T-helper 1 cell treated with Interleukin-12 subunit alpha and Interleukin-12 subunit beta and Interleukin-4 antibody, amounts not matched to agents 30 ng/mL and 1 ng/mL, for 36 hours (primary cell): ENCODE measurements at places on chromosomes 5 and 9. TPM values are rescaled to one million over a fixed set of nuclear protein-coding genes. Genes with fewer than 3 reads are reported as not detected.

The IRX1 gene
- not detected in 2 replicates for total RNA-seq

The SLCO6A1 gene
- not detected in 2 replicates for total RNA-seq

The DMGDH gene
- 1.3 TPM in 1 of 2 replicates, not detected in the other for total RNA-seq

The NEURL1B gene
- total RNA-seq, result 1.3 TPM in 2 replicates

The KCNMB1 gene
- not detected in 2 replicates for total RNA-seq

The IFNK gene
- not detected in 2 replicates for total RNA-seq

The STX17 gene
- 35.6 and 36.9 TPM in 2 replicates for total RNA-seq

The OBP2B gene
- not detected in 2 replicates for total RNA-seq

The PCDHGB7 gene
- total RNA-seq, result 0.07 and 0.29 TPM in 2 replicates

The IFNA13 gene
- total RNA-seq, result not detected in 2 replicates

The TMEM174 gene
- total RNA-seq, result not detected in 2 replicates

The WNK2 gene
- 0.20 and 0.22 TPM in 2 replicates for total RNA-seq

The SAPCD2 gene
- total RNA-seq, result 19.7 and 21.1 TPM in 2 replicates

The PCDHGB4 gene
- 0.17 TPM in 2 replicates for total RNA-seq

The IL5 gene
- total RNA-seq, result 0.34 and 0.39 TPM in 2 replicates

The LRRC26 gene
- not detected in 2 replicates for total RNA-seq
